ENCODE measurements at places on chromosomes 7 and 10.
A peak's percentile ranks its signal among the peaks of the same experiment; 100 is the strongest.

DNA sequence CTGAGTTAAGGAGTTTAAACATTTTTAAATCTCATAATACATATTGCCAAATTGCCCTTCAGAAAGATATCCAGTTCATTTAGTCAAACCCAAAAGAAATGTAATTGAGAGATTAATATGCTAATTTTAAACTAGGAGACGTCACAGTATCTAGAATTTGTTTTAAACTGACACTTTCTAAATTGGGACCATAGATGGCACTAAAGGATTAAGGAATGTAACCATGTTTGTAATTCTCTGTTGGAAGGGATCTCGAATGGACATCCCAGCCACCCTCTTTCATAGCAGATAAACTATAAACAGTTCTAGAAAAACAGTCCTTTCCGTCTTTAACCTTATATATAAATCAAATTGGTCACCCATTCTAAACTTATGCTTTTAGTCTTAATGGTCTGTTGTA, 30.0 kb upstream of the SAMD9L start:
- DNase-seq: no peak

GRCh38 chr10:100186253-100187212, 704 bp upstream of the ERLIN1 start:
- peak; percentile 4 for DNase-seq

DNA sequence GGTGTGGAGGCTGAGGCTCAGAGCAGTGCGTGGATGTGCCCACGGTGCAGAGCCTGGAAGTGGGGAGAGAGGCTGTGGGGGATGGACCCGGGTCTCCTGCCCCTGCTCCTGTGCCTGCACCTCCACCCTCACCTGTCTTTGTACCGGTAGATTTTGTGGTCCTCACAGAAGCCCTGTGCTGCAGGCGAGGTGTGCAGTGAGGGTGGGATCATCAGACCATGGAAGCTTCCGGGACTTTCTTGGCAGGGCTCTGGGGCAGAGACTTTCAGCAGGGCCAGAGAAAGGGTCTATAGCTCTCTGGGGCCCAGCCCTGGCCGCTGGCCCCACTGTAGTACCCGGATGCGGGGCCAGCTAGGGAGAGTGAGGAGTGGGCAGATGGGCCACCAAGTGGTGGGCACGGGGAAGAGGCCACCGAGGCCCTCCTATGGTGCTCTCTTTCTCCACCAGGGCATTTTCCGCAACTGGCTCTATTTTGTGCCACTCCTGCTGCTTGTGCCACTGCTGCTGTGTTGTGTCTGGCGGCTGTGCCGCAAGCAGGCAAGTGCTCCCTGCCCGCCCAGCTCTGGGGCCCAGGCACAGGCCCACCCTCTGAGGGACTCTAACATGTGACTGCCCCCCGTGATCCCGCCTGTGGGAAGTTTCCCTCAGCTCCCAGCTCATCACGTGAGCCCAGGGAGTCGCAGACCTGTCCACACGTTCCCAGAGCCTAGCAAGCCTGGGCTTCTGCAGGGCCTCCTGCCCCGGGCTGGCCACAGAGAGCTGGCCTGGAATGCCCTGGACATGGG, 22.1 kb downstream of the ANTXRL start:
- no peak for DNase-seq

DNA sequence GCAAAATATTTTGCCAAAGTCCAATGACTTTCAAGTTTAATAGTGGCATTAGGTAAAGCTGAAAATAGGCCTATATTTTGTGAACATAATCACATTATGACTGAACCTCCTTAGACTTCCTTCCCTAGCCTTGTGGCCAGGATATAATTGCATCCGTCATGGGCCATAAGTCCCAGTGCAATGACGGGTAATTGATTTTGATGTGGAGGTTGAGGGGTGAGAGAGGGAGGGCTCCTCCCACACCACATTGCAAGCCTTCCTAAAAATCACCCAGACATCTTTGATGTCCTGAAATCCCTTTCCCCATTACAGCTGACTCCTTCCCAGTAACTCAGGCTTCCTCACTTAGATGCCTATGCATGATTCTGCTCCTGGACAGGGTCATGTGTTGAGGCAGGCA, 25.6 kb downstream of the TAS2R41 start:
- DNase-seq: no peak

DNA sequence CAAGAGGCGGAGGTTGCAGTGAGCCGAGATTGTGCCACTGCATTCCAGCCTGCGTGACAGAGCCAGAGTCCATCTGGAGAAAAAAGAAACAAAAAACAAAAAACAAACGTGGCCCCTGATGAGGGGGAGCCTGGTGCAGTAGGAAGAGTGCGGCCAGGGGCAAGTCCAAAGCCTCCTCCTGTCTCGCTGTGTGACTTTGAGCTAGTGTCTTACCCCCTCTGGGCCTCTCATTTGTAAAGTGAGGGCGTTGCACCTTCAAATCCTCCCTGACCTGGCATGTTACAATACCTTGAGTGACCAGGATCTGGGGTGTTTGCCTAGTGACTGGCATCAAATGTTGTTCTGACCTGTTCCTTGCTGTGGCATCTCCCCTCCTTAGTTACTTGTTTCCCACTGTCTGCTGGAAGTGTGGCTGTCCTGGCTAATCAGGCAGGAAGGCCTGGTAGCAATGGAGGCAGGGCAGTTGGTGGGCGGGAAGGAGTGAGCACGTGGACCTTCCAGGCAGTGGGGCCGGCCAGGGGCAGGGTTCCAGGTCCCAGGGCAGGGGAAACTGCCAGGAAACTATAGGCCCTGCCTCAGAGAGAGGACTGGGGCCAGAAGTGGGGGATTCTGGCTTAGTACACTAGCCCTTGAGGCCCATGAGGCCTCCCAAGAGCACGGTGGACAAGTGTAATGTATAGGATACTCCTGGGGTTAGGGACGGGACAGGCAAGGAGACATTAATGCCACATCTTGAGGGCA, 24.5 kb upstream of the GOLGA7B start:
- DNase-seq: no peak

DNA sequence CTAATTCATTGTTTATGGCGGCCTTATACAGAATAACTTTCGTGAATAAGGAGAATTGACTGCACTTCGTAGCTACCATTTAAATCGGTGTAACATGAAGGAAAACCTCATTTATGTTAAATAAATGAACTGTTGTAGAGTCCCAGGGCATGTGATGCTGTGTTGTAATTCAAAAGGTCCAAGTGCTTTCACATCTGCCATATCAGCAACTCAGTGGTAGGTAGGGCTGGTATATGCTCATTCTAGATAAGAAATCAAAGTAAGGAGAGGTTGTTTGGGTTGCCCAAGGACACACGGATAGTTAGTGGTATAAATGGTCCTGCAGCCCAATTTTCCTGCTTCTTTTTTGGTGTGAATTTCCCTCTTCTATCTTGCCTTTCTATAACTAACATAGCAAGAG, 15.8 kb downstream of the BBS9 start:
- no peak for DNase-seq

- DNase-seq: no peak
Measured at GRCh38 chr10:34449836-34450235, 365.3 kb downstream of the PARD3 start.

- no peak for DNase-seq
Measured at GRCh38 chr10:88652616-88653015, 11.6 kb upstream of the LIPF start.

- peak; percentile 21 for DNase-seq
Measured at GRCh38 chr10:100508691-100509150, 10.9 kb downstream of the SEC31B start.

DNA sequence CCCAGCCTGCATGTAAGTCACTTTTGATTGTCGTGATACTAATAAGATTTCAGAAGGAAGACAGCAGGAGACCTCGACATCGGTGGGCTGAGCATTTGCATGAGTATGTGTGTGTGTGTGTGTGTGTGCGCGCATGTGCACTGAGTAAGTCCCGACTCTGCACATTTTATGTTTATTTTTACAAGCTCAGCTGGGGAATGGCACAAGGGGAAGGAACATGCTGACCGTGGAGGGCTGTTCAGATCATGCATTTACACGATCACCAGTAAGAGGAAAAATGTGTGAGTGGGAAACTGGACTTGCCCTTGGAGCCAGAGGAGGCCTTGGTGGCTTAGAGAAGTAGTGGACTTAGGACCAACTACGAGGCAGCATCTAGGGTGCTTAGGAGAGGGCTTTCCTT, 41.3 kb downstream of the IL2RA start:
- no peak for DNase-seq

DNA sequence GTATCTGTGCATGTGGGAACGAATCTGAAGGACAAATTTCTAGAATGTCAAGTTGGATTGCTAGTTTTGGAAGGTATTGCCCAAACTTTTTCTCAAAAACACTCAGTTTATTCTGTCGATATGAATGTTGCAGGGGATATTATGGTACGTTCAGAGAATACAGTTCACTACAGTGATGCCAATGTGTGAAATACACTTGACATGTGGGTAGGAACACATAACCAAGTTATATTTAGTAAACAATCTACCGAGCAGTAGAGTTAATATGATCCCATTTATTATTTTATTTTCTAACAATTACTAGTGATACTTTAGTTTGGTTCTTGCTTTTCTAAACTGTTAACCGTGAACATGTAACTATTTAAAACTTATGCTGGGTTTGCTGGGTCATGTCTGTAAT, 37.4 kb downstream of the KIAA1217 start:
- no peak for DNase-seq

GRCh38 chr10:77251297-77252013, 386.2 kb downstream of the KCNMA1 start:
- DNase-seq: no peak

DNA sequence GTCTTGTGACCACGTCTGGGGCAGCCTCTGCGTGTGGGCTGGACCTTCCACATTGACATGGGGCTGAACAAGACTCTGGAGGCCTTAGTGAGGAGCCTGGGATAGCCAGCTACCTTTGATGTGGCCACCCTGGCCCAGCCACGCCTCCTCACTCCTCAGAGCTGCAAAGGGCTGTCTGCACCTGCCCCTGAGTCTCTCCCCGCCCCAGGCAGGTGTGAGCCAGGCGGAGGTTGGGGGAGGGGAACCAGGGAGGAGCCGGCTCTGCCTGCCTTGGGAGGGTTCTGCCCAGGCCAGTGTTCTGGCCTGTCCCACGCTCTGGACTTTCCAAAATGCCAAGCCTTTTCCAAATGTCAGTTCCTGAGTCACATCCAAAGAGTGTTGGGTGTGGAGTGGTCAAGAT, 72.2 kb downstream of the GTF2IRD1 start:
- no peak for DNase-seq

DNA sequence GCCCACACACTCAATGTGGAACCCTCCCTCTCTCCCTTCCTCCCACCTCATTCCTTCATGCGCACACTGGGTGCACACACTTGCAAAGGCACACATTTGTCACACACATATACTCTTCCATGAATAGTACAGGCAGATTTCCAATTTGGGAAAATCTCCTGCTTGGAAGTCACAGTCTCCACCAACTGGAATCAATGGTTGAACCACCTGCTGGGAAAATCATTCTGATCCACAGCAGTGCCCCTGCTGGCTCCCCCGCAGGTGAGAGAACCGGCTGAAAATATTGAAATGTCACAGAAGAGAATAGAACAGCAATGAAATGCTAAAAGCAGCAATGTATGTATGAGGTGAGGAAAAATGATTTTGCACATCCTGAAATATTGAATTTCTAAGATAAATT, 232.7 kb downstream of the ADAM12 start:
- DNase-seq: no peak

DNA sequence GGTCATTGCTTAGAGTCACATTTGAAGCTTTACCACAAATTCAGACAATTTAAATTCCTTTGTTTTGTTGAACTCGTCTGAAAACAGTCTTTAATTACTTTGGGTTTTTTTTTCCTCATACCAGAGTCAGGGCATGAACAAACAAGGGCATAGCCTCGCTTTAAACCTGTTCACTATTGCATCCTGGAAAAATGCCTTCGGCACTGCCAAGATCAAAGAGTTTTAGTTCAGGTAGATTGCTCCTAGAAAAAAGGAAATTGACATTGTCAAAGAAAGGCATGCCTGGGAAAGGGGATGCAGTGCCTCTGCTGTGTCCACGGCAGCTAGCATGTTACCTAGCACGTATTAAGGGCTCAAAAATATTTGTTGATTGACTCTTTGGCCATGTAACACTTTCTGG, 235.1 kb downstream of the ARHGAP21 start:
- DNase-seq: no peak

DNA sequence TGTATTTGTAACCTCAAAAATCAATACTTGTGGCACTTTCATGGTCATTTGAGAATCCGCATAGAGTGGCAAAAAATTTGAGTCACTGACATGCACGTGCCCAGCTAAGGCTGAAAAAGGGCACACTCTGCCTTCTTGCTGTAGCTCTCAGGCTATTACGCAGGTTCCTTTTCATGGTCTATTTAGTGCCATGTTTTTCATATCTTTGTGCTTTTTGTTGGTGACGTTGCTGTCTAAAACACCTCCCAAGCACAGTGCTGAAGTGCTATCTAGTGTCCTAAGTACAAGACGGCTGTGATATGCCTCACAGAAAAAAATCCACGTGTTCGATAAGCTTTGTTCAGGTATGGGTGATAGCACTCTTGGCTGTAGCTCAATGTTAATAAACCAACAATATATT, 50.9 kb downstream of the CREB3L2 start:
- no peak for DNase-seq

- DNase-seq: no peak
Measured at GRCh38 chr10:114471906-114472876, 67.9 kb upstream of the AFAP1L2 start.

- DNase-seq: no peak
Measured at GRCh38 chr10:124238367-124238766, 145.0 kb upstream of the CHST15 start.

- no peak for DNase-seq
Measured at GRCh38 chr10:121064491-121064890, 213.3 kb downstream of the WDR11 start.

GRCh38 chr7:116981939-116982338, 28.6 kb downstream of the ST7 start:
- no peak for DNase-seq

- DNase-seq: no peak
Measured at GRCh38 chr10:84820596-84820995, 492.2 kb downstream of the CCSER2 start.

GRCh38 chr7:84039432-84039831, 155.2 kb downstream of the SEMA3A start:
- DNase-seq: no peak

DNA sequence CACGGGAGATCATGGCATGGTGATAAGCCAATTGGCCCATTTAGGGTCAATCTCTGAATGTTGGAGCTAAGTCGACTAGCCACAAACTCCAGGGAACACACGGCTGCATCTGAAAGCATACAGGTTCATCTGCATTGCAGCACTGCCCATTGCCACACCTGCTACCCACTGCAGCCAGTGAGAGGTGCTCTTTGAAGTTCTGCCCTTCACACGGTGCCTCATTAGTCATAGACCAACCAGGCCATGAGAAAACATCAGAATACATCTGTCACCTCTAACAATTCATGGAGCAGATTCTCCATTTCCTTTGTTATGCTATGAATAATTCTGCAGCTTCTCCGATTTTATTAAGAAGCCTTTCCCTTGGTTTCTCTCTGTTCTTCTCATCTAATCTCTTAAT, 65.7 kb upstream of the FAM204A start:
- DNase-seq: no peak
